ENCODE measurements at places on chromosomes 6 and 20. TPM values are rescaled to one million over a fixed set of nuclear protein-coding genes. Genes with fewer than 3 reads are reported as not detected.
A peak's percentile ranks its signal among the peaks of the same experiment; 100 is the strongest.

The SH3BGRL2 gene
- total RNA-seq: 0.64 TPM

The MDFI gene
- total RNA-seq: not detected

The RNF39 gene
- total RNA-seq: not detected

The MCCD1 gene
- not detected for total RNA-seq

DNA sequence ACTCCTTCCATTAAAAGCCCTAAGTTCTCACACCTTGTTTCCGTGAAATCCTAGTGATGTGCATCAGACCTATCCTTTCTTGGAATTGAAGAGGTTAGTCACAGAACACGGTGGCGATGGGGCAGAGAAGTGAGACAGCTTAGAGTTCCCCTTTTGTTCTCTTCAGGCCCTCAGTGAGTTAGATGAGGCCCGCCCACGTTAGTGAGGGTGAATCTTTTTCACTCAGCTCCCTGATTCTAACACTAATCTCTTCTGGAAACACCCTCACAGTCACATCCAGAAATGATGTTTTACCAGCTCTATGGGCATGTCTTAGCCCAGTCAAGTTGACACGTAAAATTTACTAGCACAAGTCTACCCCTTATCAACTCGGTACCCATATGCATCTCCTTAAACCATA is 172.7 kb upstream of the NOX3 start:
- peak; percentile 3 for DNase-seq

- DNase-seq: no peak
Observed at GRCh38 chr6:14216946-14217684, 99.5 kb downstream of the CD83 start.

DNA sequence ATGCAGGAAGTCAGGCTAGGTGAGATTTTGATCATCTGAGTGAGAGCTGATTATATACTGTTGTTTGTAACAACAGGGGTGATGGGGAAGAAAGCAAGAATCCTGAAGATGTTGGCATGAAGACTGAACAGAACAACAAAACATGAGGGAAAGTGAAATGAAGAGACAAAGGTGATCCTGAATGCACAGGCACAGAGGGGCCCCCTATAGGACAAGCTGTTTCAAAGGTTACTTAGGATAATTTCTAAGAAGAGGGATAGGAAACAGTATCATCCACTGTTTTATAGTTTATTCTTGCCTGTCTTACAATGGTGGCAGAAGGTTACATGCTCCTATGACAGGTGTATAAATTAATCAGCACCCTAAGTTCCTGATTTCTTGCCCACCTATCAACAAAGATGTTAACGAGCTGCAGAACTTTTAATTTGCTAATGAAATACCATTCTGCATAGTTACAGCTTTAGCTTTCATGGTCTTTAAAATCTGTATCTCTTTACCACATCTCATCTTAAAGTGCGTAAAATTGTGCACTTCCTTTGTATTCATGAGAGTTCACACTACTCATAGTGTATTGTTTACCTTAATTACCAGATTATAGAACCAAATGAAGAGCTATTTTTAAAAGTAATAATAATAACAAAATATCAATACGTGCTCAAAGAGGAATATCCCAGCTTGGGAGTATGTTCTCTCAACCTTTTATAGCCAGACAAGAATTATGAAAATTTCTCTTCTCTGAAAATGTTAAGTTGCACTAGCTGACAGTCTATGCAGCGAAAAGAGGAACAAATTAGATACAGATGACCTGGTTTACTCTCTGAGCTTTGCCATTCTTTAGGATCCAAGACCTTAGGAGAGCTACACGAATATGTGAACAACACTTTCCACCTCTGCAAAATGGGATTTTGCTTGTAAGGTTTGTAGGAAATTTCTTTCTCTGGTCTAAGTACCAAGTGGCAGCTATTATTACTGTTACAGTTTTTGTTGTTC is 192.5 kb downstream of the EDN1 start:
- no peak for DNase-seq

DNA sequence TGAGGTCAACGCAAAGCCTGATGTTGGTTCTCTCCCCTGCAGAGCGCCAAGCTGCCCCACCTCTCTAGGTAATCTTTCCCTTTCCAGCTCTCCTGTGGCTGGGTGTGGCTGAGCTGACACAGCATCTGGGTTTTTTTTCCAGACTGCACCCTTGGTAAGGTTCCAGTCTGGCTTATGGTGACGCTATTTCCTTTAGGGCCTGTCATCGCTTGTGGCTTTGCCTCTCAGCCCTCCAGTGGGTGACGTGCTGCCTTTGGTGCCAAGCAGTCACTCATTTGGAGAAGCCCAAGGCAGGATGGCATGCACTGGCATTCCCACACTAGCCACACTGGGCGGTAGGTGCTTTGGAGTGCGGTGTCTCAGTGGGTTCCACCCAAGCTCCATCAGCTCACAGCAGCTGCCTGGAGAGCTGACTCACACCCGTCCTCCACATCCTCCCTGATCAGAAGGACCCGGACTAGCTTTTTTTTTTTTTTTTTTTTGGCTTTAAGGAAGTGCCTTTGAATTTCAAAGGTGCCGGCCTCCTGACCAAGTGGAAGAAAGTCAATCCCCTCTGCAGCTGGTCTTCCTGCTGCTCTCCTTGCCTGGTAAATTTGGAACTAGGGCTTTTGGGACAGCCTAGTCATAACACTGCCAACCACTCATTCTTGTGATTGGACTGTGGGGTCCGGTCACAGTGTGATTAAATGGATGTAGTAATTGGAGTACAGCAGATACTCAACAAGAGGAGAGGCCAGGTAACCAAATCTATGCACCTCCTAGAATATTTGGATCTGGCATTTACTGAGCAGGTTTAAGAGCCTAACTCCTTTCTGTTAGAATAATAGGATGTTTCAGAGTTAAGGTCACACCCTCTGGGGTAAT is 153.6 kb downstream of the CD83 start:
- peak; percentile 90 for DNase-seq

- no peak for DNase-seq
Observed at GRCh38 chr6:139828751-139829519, 454.5 kb upstream of the CITED2 start.

- no peak for DNase-seq
Observed at GRCh38 chr6:40754461-40755045, 167.4 kb upstream of the LRFN2 start.

Measured in activated naive CD4-positive, alpha-beta T cell treated with anti-CD3 and anti-CD28 coated beads, Interleukin-2, amount 50 U/mL, for 72 hours (primary cell).